Activated CD8-positive, alpha-beta T cell treated with anti-CD3 and anti-CD28 coated beads, Interleukin-2, amount 10 ng/mL, durations not matched to agents 7 days and 5 days (primary cell): ENCODE measurements at places on chromosomes 12 and 14. TPM values are rescaled to one million over a fixed set of nuclear protein-coding genes. Genes with fewer than 3 reads are reported as not detected.

The ADAM21 gene
- not detected for total RNA-seq

The KRT72 gene
- 0.44 TPM for total RNA-seq

The SDS gene
- total RNA-seq = not detected

The FITM1 gene
- 2.1 TPM for total RNA-seq

The SERPINA9 gene
- not detected for total RNA-seq

The FOXM1 gene
- total RNA-seq = 142 TPM

The DENND5B gene
- total RNA-seq = 0.16 TPM

The GZMH gene
- 9.0 TPM for total RNA-seq

The CFAP54 gene
- 1.2 TPM for total RNA-seq

The LPAR5 gene
- 16.8 TPM for total RNA-seq

The RNASE1 gene
- total RNA-seq = not detected

The KLRK1 gene
- 123 TPM for total RNA-seq

The STX2 gene
- 24.5 TPM for total RNA-seq

GRCh38 chr12:119681111-119681510 is 13.2 kb downstream of the PRKAB1 start:
- H3K36me3 ChIP-seq = peaks cover 73% of the 10 kb centered on the region
- no peak for DNase-seq
- peaks cover 17% of the 10 kb centered on the region for H3K4me1 ChIP-seq
- H3K27ac ChIP-seq = no peak overlapping the region
- no peaks in the 10 kb centered on the region for H3K27me3 ChIP-seq

GRCh38 chr12:127712561-127712960 is 554.4 kb upstream of the TMEM132C start:
- no peaks in the 10 kb centered on the region for H3K36me3 ChIP-seq
- no peak for DNase-seq
- H3K4me1 ChIP-seq = no peaks in the 10 kb centered on the region
- H3K27me3 ChIP-seq = no peaks in the 10 kb centered on the region
- H3K4me3 ChIP-seq = no peak overlapping the region

DNA sequence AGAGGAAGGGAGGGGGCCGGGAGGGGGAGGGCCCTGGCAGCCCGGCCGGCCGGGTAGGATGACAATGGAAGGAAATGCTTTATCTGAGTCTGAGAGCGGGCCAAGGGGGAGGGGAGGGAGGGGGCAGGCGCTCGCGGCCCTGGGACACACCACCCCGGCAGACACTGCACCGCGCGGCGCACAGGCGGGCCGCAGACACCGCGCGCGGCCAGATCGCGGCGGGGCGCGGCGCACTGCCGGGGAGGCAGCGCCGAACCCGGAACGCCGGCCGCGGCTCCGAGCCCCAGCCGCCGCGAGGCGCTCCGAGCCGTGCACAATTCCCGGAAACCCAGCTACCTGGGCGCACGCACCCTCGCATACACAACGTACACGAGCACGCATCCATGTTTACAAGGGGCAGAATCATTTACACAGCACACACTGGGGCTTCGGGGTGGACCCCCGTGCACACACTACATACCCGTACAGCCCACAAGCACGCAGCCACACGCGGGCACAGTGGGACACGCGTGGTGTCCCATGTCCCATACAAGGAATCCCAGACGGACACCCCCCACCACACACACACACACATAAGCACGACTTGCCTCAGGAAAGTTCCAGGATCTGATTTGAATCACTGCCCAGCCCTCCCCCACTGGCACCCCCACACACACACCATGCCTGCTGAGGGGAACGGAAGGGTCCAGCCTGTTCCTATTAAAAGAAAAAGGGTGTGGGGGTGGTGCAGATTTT is at the start of gene HDAC7:
Gene HDAC7, minus strand, starts transcription at position 8 of the 735 bp plus-strand sequence. CDS start 118 bp downstream, outside the sequence.
- peaks cover 76% of the 10 kb centered on the region for H3K4me1 ChIP-seq
- peaks cover 33% of the 10 kb centered on the region for H3K36me3 ChIP-seq
- peak within 1 kb of the TSS; percentile 91 for H3K27ac ChIP-seq
- peak; percentile 85 for DNase-seq
- H3K4me3 ChIP-seq = peak within 1 kb of the TSS; percentile 84
- no peaks in the 10 kb centered on the region for H3K27me3 ChIP-seq

GRCh38 chr12:93358058-93358457 is 19.7 kb upstream of the NUDT4 start:
- H3K27me3 ChIP-seq = no peaks in the 10 kb centered on the region
- H3K4me1 ChIP-seq = peaks cover 13% of the 10 kb centered on the region
- H3K27ac ChIP-seq = no peak overlapping the region
- no peak for DNase-seq

DNA sequence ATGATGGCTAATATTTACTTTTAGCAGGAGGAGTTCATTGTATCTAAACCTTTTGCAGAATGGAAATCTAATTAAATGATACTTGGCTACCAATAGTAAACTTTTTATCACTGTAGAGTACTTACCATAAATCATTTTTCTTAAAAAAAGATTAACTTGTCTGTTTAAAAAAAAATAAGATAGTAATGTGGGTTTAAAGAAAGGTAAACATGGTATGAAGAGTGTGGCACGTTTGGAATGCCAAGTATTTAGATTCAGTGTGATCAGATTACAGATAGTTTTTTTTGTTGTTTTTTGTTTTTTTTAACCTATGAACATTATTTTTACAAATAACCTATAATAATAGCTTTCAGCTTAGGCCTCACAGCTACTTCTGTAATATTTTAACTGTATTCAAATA is 25.8 kb downstream of the KTN1 start:
- no peak overlapping the region for H3K27ac ChIP-seq
- DNase-seq = no peak
- peaks cover 8% of the 10 kb centered on the region for H3K36me3 ChIP-seq
- no peak overlapping the region for H3K4me3 ChIP-seq
- H3K27me3 ChIP-seq = no peaks in the 10 kb centered on the region

- H3K36me3 ChIP-seq = no peaks in the 10 kb centered on the region
- peaks cover 2% of the 10 kb centered on the region for H3K27me3 ChIP-seq
- DNase-seq = no peak
- H3K27ac ChIP-seq = no peak overlapping the region
Observed at GRCh38 chr12:68876461-68876860, 56.5 kb downstream of the CPM start.

GRCh38 chr12:51225771-51226170 is 7.9 kb upstream of the POU6F1 start:
- DNase-seq = no peak
- no peaks in the 10 kb centered on the region for H3K36me3 ChIP-seq
- no peak overlapping the region for H3K4me3 ChIP-seq
- no peak overlapping the region for H3K27ac ChIP-seq

DNA sequence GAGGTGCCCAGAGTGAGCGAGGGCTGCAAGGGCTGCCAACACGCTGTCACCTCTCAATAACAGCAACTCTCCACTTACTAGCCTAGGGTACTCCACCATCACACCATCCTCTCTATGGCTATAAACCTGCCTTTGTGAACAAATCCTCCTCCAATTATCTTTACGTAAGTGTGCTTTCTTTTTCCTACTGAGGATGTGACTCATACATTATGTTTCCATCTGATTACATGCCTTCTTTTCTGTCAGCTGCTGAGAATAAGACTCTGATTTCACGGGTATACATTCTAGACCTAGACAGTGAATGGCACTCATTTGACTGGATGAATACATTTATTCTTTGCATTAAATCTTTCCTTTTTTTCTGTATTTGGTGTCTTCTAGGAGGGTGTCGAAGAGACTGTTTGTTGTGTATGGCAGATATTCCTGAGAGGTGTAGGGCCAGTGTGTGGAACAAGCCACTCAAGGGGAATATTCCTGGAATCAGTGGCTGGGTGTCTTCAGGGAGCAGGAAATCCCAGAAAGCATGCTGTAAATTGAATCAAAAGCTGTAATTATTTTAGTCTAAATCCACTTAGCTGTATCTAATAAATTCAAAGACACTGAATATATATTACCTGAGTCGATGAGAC is 327.3 kb upstream of the TMTC1 start:
- no peak overlapping the region for H3K27ac ChIP-seq
- no peaks in the 10 kb centered on the region for H3K27me3 ChIP-seq
- H3K4me1 ChIP-seq = no peaks in the 10 kb centered on the region
- DNase-seq = no peak
- no peaks in the 10 kb centered on the region for H3K36me3 ChIP-seq

- no peak overlapping the region for H3K4me3 ChIP-seq
- H3K36me3 ChIP-seq = no peaks in the 10 kb centered on the region
- no peak overlapping the region for H3K27ac ChIP-seq
- H3K27me3 ChIP-seq = no peaks in the 10 kb centered on the region
Observed at GRCh38 chr14:46322076-46322475, 329.5 kb downstream of the RPL10L start.

DNA sequence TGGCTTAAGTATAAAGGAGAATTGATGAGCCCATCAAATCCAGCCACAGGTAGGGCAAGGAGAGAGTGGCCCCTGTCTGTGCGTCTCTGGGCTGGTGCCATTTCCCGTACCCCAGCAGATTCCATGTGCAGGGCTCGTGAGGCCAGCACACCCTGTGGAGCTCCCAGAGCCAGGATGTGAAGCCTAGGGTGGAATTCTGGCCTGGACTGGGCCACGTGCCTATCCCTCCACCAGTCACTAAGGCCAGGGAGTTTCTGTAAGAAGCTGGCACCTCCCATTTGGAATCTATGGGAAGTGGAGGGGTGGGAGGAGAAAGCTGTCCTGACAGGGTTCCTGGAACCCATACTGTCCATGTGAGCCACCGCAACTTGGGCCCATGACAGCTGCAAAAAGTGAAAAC is 148.5 kb downstream of the FOXN3 start:
- DNase-seq = no peak
- no peaks in the 10 kb centered on the region for H3K27me3 ChIP-seq
- H3K4me1 ChIP-seq = peaks cover 19% of the 10 kb centered on the region
- no peak overlapping the region for H3K27ac ChIP-seq

DNA sequence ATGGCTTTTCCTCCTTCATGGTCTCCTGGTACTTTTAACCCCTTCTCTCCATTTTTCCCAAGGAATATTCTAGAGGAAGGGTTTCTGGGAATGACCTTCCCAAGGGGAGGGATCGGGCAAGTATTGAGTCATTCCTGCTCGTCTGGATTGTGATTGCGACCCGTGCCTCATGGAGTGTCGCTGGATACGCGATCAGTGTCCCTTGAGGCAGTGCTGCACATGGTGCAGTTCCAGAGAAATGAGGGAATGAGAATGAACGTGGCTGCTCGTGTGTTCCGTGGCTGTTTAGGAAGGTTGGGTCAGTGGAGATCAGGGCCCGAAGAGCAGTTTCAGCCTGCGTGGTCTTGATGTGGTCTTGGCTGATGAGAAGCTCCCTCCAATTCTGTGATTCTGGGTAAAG is 234.4 kb downstream of the CACNA1C start:
- no peak overlapping the region for H3K27ac ChIP-seq
- no peaks in the 10 kb centered on the region for H3K36me3 ChIP-seq
- H3K4me1 ChIP-seq = peaks cover 7% of the 10 kb centered on the region
- no peak overlapping the region for H3K4me3 ChIP-seq
- no peak for DNase-seq

- no peaks in the 10 kb centered on the region for H3K36me3 ChIP-seq
- H3K4me1 ChIP-seq = no peaks in the 10 kb centered on the region
- H3K27me3 ChIP-seq = peaks cover 15% of the 10 kb centered on the region
- no peak for DNase-seq
- H3K4me3 ChIP-seq = no peak overlapping the region
Observed at GRCh38 chr14:70156592-70156991, 32.2 kb downstream of the SLC8A3 start.

DNA sequence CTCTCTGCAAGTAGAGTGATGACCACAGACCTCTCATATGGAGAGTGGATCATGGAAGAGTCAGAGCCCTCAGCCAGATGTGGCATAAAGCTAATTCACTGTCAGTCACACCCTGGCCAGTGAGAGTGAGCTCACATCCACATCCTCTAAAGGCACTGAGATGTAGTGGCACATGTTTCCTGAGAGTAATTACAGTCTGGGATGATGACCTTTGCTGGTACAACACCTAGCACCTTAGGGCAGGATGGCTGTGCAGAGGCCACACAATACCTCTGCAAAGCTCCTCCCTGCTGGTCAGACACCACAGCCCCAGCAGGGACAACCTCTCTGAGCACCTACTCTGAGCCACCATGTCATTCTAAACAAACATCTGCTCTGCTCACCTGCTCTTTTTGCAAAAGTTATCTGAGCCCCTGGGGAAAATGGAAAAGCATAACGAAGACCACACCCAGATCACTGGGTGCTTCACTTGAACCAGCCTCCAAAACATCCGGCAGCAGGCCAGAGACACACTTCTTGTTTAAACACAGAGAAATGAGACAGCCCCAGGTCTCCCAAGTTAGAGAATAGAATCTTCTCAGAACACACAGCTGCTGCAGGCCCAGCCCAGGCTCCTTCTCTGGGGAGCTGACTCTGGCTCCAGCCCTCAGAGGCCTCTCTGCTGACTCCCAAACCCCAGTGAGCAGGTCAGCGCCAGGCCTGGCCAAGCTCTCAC is 30.3 kb downstream of the PITPNM2 start:
- H3K4me3 ChIP-seq = peak overlapping the region; percentile 26
- DNase-seq = peak; percentile 54
- H3K27me3 ChIP-seq = no peaks in the 10 kb centered on the region
- peak overlapping the region; percentile 93 for H3K27ac ChIP-seq

DNA sequence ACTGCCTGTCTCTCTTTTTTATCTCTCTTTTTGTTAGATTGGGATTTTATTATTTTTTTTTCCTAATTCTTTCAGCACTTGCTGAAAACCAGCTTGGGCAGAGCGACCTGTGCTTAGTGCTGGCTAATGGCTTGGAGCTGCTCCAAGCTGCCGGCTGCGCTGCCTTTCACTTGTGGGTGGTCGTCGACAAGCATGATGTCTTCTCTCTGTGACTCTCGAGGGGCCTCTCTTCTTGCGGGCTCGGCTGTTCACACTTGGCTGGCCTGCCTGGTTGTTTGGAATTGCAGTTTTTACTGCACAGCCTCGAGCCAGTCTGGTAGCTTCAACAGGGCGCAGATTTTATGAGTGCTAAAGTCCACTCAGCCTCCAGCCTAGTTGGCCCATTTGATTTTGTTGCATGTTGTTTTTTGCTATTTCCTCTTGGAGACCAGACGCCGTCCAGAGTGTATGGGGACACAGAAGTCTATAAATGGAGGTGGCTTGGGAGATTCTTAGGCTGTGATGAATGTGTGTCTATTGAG is 18.6 kb downstream of the TPCN1 start:
- peaks cover 2% of the 10 kb centered on the region for H3K4me1 ChIP-seq
- no peaks in the 10 kb centered on the region for H3K27me3 ChIP-seq
- peaks cover 5% of the 10 kb centered on the region for H3K36me3 ChIP-seq
- H3K27ac ChIP-seq = no peak overlapping the region
- no peak overlapping the region for H3K4me3 ChIP-seq
